Stimulated activated naive CD8-positive, alpha-beta T cell treated with anti-CD3 and anti-CD28 coated beads, Interleukin-15, amount 100 ng/mL, for 72 hours (primary cell): ENCODE measurements at places on chromosomes 2 and 18.

GRCh38 chr2:125312342-125312741, 1287.3 kb downstream of the CNTNAP5 start:
- no peak for DNase-seq

GRCh38 chr2:38702413-38702812, 36.5 kb downstream of the GALM start:
- DNase-seq: no peak

- no peak for DNase-seq
Observed at GRCh38 chr18:12366784-12367183, 10.2 kb downstream of the AFG3L2 start.

DNA sequence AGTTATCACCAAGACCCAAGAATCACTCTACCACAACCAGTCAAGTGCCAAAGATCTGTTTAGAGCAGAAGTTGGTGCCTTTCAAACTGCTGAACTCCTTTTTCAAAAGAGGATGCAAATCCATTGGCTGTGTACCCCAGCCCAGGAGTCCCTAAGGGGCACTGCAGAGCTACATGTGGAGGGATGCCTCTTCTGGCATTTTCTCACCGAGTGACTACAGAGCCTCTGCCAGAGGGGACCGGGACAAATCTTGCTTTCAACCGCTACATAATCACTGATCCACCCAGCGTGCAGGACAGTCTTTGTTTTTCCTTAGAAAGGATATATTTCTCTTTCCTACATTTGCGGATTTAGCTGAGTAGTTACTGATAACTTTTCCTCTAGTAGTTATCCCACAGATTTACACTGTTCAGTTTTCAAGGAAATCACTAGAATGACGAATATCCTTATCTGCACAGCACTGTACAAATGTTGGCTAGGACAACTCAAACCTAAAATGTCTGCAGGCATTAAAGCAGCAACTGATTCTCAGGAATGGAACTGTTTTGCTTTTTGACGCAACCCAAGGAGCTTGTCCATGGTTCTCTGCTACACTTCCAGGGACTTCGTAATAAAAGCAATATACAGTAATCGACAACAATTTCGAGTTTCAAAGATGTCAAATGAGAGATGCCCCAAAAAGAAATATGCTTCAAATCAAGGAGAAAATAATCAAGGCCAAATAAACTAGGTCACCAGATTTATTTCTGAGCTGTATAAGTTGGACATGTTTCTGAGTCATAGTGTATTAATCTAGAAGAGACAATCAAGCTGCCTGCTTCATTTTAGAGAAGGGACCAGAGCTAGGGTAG, 24.1 kb downstream of the EPB41L3 start:
- no peak for DNase-seq

DNA sequence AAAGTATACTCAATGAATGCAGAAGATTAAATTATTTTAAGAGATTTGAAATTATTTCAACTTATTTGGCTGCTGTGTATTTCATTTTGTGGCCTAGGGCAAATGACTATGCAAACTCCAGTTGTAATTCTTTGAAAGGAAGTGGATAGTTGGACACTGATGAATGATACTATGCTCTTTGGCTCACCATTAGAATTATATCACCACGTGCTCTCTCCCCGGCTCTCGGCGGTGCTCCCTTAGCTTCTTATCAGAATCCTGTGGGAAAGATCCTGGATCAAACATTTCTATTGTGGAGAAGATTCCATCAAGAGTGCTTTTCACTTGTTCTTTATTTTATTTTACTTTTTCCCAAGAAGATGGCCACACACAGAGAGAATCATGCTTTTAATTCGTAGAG, 55.2 kb downstream of the ADCYAP1 start:
- DNase-seq: no peak
